Lower lobe of right lung (tissue), 2 donors: ENCODE measurements at places on chromosomes 12 and 14.

DNA sequence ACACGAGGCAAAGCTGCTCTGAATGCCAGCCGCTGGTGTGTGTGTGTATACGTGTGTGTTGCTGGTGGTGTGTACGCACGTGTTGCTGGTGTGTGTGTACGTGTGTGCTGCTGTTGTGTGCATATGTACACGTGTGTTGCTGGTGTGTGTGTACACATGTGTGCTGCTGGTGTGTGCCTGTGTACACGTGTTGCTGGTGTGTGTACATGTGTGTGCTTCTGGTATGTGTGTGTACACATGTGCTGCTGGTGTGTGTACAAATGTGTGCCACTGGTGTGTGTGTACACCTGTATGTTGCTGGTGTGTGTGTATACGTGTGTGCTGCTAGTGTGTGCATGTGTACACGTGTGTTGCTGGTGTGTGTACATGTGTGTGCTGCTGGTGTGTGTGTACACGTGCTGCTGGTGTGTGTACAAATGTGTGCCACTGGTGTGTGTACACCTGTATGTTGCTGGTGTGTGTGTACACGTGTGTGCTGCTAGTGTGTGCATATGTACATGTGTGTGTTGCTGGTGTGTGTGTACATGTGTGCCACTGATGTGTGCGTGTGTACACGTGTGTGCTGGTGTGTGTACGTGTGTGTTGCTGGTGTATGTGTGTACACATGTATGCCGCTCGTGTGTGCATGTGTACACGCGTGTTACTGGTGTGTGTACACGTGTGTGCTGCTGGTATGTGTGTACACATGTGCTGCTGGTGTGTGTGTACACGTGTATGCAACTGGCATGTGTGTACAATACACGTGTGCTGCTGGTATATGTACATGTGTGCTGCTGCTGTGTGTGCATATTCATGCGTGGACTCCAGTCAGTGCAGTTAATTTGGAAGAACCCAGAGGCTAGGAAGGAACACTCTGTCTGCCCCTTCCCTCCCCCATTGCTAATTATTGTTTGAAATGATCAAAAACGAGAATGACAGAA, 47.2 kb downstream of the CACNA2D4 start:
- H3K27ac ChIP-seq: no peak overlapping the region
- H3K4me3 ChIP-seq: no peak overlapping the region
- no peaks in the 10 kb centered on the region for H3K27me3 ChIP-seq
- H3K4me1 ChIP-seq: no peaks in the 10 kb centered on the region

GRCh38 chr12:68462803-68463202, 130.6 kb upstream of the MDM1 start:
- H3K4me1 ChIP-seq: no peaks in the 10 kb centered on the region
- no peak overlapping the region for H3K27ac ChIP-seq
- no peak for DNase-seq
- no peaks in the 10 kb centered on the region for H3K36me3 ChIP-seq

- peaks cover 41% of the 10 kb centered on the region for H3K4me1 ChIP-seq
- no peaks in the 10 kb centered on the region for H3K27me3 ChIP-seq
- H3K36me3 ChIP-seq: peaks cover 15% of the 10 kb centered on the region
- DNase-seq: no peak
- H3K4me3 ChIP-seq: no peak overlapping the region
Measured at GRCh38 chr14:93012951-93013719, 90.2 kb downstream of the CHGA start.

DNA sequence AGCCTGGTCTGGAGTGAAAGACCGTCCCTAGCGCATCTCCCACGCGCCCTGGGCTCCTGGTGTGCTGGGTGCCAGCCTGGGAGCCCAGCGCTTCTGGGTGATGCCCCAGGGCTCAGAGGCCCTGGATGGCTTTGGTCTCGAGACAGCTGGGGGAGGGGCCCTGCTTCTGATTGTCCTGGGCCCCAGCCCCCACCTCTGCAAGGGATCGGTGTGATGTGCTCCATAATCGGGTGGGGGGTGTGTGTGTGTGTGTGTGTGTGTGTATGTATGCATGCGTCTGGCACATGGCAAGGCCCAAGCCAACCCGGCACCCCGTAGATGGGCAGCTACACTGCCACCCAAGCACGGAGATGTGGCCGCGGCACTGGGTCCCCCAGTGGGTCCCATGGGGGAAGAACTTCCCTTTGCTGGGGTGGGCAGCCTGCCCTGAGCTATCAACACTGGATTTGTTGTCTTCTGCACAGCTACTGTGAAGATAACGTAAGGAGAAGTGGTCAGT, 3.1 kb downstream of the ZBTB42 start:
- no peaks in the 10 kb centered on the region for H3K27me3 ChIP-seq
- H3K4me3 ChIP-seq: no peak overlapping the region
- DNase-seq: no peak
- H3K27ac ChIP-seq: no peak overlapping the region
- no peaks in the 10 kb centered on the region for H3K36me3 ChIP-seq
- peaks cover 52% of the 10 kb centered on the region for H3K4me1 ChIP-seq

- peaks cover 40% of the 10 kb centered on the region for H3K27me3 ChIP-seq
- H3K4me3 ChIP-seq: no peak overlapping the region
- no peak overlapping the region for H3K27ac ChIP-seq
- H3K4me1 ChIP-seq: no peaks in the 10 kb centered on the region
- no peaks in the 10 kb centered on the region for H3K36me3 ChIP-seq
- no peak for DNase-seq
Measured at GRCh38 chr12:52685406-52685890, 5.2 kb upstream of the KRT1 start.

DNA sequence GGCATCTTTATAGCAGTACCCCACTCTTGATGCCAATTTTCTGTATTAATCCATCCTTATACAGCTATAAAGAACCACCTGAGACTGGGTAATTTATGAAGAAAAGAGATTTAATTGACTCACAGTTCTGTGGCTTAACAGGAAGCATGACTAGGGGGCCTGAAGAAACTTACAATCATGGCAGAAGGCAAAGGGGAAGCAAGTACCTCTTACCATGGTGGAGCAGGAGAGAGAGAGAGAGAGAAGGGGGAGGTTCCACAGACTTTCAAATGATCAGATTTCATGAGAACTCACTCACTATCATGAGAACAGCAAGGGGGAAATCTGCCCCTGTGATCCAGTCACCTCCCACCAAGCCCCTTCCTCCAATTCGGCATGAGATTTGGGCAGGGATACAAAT, 84.4 kb downstream of the SLC24A4 start:
- H3K36me3 ChIP-seq: no peaks in the 10 kb centered on the region
- DNase-seq: no peak
- H3K27ac ChIP-seq: peak overlapping the region; percentile 31
- peaks cover 9% of the 10 kb centered on the region for H3K4me1 ChIP-seq
- H3K27me3 ChIP-seq: no peaks in the 10 kb centered on the region
- H3K4me3 ChIP-seq: no peak overlapping the region

GRCh38 chr12:40171501-40171900, 53.3 kb upstream of the LRRK2 start:
- DNase-seq: no peak
- H3K4me1 ChIP-seq: no peaks in the 10 kb centered on the region
- no peaks in the 10 kb centered on the region for H3K36me3 ChIP-seq
- H3K4me3 ChIP-seq: no peak overlapping the region
- no peaks in the 10 kb centered on the region for H3K27me3 ChIP-seq

GRCh38 chr12:48184549-48184922, 1.1 kb downstream of the CCDC184 start:
- no peak overlapping the region for H3K27ac ChIP-seq
- DNase-seq: no peak
- H3K27me3 ChIP-seq: peaks cover 62% of the 10 kb centered on the region
- no peaks in the 10 kb centered on the region for H3K36me3 ChIP-seq
- H3K4me3 ChIP-seq: peak overlapping the region; percentile 75

DNA sequence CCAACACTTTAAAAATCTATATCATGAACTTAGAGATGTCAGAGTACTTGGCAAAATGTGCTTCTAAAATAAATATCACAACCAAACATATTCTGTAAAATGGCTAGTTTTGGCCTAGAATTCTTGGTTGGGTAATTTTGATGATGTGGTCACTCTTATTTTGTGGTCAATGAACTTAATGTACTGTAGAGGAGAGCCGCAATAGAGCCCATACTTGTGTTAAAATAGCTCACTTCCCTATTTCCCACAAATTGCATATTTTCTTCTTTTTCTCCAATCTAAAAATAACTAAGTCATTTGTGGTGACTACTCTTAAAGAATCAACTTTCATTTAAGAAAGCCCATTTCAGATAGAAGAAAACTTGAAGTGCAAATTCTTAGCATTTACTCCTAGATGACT, 619.4 kb downstream of the CCER1 start:
- DNase-seq: no peak
- no peaks in the 10 kb centered on the region for H3K27me3 ChIP-seq
- no peak overlapping the region for H3K27ac ChIP-seq
- no peaks in the 10 kb centered on the region for H3K36me3 ChIP-seq
- H3K4me1 ChIP-seq: no peaks in the 10 kb centered on the region
